Activated CD8-positive, alpha-beta memory T cell treated with anti-CD3 and anti-CD28 coated beads for 48 hours (primary cell): ENCODE measurements at places on chromosomes 11 and 22.

DNA sequence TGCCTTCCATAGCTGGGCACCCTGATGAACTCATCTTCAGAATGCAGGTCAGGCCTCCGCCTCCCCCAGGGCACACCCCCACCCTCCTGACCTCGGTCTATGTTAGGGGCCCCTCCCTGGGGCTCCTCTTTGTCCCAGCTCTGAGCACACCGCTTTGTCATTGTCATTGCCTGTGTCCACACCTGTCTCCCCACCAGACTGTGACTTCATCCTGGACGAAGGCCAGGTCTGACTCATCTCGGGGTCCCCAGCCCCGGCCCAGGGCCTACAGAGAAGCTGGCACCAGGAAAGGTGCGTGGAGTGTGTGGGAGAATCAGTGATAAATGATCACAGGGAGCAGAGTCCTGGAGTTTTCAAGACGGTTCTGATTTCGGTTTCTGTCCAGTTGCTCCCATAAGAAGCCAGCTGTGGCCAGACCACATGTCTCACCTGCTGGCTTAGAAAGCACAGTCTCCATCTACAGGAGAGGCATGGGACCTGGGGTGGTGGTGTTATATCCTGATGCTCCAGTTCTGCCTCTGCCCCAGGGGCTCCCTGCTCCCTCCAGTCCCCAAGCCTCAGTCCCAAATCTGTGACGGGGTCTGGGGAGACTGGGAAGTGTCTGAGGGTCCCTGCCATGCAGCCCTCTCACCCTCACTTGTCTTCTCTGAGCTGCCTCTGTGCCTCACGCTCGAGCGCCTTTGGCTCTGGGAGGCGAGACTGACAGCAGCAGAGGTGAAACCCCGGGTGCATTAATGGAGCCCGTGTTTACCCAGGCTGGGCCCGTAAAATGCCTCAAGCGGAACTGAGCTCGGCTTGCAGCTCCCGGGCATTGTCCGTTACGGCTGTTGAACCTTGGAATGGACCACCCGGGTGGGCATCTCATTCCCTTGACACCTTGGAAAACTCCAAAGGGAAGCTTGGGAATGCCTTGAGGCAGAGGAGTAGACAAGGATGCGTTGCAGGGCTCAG, 85.5 kb upstream of the WNT11 start:
- DNase-seq = no peak

GRCh38 chr11:90846628-90847027, 623.8 kb upstream of the CHORDC1 start:
- DNase-seq = no peak

DNA sequence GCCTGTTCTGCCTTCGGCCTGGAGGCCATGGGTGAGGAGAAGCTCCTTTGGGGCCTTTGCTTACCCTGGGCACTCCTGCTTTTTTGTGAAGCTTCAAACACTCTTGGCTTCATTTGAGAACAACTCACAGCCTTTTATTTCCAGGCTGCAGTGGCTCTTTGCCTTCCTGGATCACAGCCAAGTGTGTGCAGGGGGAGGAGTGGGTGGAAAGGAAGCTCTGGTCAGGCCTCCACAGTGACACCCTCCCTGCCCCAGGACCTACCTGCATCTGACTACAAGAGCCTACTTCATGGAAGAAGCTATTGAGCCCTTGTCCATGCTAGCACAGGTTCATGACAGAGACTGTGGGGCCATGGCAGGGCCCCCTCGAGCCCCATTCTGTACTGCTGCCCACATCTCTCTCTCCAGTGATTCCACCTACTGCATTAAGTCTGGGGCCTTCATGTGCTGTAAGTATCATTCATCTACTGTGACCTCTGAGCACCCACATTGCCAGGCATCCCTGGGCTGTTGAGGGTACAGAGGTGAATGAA, 52.3 kb downstream of the GAB4 start:
- no peak for DNase-seq

DNA sequence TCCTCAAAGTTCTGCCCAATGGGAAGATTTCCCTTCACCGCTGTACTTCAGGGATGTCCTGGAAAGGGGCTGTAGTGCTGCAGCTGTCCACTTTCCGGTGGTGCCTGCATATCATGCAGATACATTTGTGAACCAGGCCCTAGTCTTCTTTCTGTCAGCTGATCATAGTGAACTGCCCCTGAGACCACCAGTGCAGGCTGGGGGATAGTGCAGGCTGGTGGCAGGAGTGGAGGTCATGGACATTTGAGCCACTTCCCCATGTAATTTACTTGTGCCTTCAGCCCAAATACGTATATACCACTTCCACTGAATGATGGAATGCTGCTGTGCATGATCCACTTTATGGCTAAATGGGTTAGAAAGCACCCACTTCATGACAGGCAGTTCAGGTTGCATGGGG, 120.0 kb downstream of the ZNF280B start:
- no peak for DNase-seq

- DNase-seq = peak; percentile 30
Observed at GRCh38 chr11:35040221-35040942, 98.6 kb upstream of the CD44 start.

DNA sequence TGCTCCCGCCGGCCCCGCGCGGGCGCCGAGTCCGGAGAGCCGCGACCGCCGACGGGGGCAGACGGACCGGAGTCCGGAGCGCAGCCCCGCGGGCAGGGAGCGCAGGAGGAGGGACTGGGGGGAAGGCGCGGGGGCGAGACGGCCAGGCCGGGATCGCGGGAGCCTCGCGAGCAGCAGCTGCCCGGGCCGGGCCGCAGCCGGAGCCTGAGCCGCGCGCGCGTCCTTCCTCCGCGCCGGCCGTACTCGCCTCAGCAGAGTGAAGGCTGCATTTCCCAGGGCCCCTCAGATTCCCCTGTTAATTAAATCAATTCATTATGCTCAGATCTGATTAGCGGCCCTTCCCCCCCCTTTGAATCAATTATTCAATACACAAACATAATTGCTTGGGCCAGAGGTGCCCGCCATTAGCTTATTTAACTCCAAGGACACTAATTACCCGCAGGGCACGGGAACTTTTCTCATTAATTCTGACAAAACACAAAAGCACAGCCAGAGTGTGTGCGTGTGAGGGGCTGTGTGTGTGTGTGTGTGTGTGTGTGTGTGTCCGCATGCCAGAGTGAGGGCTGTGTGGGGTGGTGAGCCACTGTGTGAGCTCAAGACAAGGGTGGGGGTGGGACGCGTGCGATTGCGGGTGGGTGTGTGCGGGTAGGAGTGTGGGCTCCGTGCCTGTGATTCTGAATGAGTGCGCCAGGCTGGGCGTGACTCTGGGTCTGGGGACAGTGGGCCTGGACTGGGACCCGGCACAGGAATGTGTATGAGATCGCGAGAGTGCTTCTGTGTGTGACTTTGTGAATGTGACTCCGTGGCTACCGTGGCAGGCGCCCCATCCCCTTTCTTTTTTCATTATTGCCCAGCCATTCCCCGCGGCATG, 5.1 kb upstream of the LMO1 start:
- DNase-seq = no peak

- DNase-seq = no peak
Observed at GRCh38 chr11:34509336-34509876, 4.2 kb downstream of the ELF5 start.

DNA sequence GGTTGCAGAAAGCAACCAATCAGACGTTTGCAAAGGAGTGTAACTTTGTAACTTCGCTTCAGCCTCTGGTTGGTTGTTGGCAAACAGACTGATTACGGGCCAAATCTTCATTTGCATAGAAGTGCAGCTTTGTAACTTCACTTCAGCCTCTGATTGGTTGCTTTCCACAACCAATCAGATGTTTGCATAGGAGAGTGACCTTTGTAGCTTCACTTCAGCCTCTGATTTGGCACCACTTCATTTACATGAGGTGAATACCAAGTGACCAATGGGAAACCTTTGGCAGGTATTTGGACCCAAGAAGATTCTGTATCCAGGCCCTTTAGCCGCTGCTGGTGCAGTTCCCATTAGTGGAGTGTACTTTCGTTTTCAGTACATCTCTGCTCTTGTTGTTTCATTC, 16.0 kb downstream of the USP47 start:
- no peak for DNase-seq

DNA sequence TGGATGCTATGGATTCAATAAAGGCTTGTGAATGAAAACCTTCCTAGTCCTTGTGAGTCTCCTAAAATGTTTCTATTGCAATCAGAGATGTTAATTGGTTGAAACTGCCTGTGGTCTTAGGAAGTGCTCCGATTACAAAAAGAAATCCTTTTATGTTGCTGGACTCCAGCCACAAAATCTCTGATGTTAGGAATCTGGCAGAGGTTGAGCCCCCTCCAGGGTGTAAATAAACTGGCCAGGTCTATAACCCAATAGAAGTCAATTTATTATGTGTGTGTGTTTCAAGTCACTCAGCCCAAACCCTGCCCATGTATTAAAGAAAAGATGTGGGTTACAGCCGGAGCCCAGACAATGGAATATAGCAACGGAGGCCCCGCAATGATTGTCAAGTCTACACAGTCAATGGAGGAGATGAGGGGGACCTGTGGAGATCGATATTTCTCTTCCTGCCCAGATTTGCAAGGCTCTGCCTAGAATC, 218.1 kb upstream of the SORL1-AS1 start:
- DNase-seq = no peak

DNA sequence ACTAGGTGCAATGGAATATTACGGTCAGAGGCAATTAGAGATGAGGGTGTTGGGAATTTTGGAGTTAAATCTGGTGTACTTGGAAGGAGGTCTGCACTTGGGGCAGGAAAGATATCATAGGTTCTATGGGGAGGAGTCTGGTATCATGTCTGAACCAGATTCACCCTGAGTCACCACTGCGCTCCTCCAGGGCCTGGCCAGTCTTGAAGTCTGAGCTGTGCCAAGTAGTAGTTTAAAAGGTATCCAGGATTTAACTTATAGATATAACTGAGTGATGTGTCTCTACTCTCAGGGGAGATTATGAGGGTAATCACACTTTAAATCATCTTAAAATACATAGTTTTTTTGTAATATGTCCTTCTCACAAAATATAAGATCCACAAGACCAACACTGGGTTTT, 6.6 kb downstream of the CNGA4 start:
- no peak for DNase-seq

- no peak for DNase-seq
Observed at GRCh38 chr22:27568265-27568664, 233.3 kb downstream of the MN1 start.

GRCh38 chr22:28812516-28812915, 12.1 kb upstream of the XBP1 start:
- DNase-seq = no peak

GRCh38 chr11:30683176-30683575, 97.0 kb upstream of the MPPED2 start:
- DNase-seq = no peak

GRCh38 chr11:117862019-117862725, 14.3 kb downstream of the FXYD6 start:
- DNase-seq = no peak

DNA sequence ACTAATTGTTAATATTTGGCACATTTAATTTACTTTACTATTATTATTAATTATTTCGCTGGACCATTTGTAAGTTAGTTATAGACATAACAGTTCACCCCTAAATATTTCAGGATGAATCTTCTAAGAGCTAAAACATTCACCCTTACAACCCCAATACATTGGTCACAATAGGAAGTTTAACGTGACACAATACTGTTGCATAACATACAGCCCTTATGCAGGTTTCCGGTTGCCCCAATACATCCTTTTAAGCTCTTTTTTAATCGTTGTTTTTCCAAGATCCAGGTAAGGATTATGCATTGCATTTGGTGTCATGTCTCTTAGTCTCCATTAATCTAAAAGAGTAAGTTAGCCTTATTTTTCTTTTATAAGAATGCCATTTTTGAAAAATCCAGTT, 71.2 kb downstream of the HSD17B12 start:
- DNase-seq = no peak

DNA sequence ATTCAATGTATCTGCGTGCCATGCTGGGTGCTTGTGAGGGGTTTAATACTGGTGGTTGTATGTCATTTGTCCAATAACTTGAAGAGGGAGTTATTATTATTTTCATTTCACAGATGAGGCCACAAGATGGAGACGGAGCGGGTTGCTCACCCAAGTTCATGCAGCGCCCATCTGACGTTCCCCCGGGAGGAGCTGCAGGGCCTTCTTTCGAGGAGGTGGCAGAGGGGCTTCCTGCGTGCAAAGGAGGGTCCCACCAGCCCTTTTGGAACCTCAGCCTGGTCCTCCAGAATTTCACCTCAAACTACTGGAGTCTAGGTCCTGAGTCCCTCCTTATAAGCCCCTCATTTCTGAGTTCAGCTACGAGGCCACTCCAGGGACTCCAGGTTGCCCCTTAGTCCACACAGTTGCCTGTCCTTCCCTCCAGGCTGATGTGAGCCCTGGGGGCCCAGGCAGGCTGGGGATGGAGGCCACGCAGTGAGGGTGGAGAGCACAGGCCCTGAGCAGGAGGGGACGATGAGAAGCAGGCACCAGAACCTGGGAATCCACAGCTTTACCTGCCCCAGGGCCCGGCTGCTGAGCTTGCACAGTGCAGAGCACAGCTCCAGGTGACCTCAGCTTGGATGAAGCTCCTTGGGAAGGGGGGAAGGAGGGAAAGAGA, 2.9 kb upstream of the VSIG10L2 start:
- no peak for DNase-seq

DNA sequence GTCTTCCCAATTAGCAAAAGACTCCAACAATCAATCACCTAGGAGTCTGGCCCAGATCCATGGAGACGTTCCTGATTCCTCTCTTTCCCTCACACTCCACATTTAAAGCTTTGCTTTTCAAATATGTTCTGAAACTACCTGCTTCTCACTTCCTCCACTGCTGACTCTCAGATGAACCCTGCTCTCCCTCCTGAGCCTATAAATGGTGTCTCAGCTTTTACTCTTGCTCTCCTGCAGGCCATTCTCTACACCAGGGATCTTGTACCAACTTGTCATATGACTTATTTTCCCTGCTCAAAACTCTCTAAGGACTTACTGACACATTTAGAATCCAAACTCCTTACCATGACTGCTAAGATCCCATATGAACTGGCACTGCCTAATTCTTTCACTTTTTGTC, 138.4 kb upstream of the DDI1 start:
- no peak for DNase-seq

- no peak for DNase-seq
Observed at GRCh38 chr22:42945027-42945426, 69.9 kb downstream of the PACSIN2 start.

DNA sequence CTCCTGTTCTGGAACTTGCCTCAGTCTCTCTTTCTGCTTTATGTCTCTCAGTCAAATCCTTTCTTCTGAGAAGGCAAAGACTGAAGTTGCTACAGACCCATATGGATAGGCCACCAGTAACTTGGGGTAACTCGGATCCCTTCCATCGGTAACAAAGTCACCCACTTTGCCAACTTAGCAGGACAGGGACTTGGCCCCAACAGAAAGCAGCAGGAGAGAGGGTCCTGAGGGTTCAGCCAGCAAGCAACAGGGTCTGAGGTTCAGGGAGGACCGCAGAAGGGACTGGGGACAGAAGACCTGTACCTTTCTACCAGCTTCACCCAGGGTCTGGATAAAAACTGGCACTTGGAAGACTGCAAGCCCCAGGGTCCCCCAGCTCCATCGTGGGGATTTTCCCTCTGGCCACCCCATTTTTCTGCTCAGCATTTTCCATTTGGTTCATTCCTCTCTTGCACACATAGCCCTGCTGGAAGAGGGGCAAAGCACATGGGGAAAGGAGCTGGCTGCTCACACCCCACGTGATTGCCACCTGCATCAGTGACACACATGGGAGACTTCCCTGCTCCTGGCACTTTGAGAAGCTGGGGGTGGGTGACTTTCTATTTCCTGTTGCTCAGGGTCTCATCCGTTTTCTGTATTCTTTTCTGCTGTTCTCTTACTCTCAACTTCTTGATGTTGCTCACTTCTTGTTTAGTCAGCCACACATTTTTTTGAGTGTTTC, 34.6 kb upstream of the GNAZ start:
- no peak for DNase-seq

GRCh38 chr11:18650859-18651557, 16.9 kb upstream of the SPTY2D1 start:
- DNase-seq = no peak
